ENCODE measurements at places on chromosomes 2 and 18. TPM values are rescaled to one million over a fixed set of nuclear protein-coding genes. Genes with fewer than 3 reads are reported as not detected.

DNA sequence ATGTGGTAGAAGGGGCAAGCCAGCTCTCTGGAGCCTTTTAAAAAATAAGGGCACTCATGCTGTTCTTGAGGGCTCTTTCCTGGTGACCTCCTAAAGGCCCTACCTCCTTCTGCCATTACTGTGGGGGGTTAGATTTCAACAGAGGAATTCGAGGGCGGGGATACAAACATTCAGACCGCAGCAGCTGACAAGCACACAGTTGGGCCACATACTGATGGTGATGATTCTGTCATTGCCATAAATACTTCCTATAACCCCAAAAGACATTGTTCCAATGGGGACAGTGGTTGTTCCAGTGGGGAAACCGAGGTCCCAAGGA lies 67.0 kb downstream of the TSHZ1 start:
- DNase-seq: no peak

CPO gene
- total RNA-seq: not detected

TCF7L1 gene
- 1.1 TPM for total RNA-seq

GRCh38 chr2:202693503-202693902 lies 58.7 kb downstream of the FAM117B start:
- no peak for DNase-seq
